ENCODE measurements at places on chromosomes 1 and 21. TPM values are rescaled to one million over a fixed set of nuclear protein-coding genes. Genes with fewer than 3 reads are reported as not detected.

DNA sequence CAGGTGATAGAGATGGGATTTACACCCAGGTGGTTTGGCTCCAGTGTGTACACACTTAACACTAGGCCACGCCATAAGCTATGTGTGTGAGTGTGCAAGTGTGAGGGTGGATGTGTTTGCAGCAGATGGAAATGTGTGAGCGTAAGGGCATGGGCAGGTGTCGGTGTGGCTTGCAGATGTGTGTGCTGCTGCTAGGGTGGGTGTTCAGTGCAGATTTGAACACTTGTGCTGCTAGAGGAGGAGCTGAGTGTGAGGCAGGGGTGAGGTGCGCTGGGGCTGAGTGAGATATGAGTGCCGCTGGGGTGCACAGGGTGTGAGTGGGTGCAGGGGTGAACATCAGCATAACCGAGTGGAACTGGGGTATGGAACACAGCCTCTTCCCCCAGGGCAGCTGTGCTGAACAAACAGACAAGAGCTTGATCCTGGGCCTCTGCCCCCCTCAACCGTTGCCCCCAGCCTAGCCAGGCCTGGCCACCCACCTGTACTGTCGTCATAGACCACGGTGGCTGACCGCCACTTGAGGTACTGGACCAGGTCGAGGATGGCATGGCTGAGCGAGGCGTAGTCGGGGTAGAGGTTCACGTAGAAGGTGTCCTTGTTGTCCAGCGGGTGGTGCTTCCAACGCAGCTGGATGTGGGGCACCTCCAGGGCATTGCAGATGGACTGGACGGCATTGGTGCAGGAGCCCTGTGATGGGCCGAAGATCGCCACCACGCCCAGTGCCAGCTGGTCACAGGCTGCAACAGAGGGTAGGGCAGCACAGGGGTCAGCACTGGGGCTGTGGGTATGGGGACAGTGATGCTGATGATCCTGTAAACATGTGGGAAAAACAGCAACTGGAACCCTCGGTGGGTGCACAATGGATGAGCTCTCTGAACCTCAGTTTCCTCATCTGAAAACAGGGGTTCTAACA, 153.9 kb downstream of the GRIK3 start:
- peaks cover 14% of the 10 kb centered on the region for H3K27me3 ChIP-seq
- DNase-seq: peak; percentile 9
- H3K4me1 ChIP-seq: no peaks in the 10 kb centered on the region
- H3K27ac ChIP-seq: no peak overlapping the region

DNA sequence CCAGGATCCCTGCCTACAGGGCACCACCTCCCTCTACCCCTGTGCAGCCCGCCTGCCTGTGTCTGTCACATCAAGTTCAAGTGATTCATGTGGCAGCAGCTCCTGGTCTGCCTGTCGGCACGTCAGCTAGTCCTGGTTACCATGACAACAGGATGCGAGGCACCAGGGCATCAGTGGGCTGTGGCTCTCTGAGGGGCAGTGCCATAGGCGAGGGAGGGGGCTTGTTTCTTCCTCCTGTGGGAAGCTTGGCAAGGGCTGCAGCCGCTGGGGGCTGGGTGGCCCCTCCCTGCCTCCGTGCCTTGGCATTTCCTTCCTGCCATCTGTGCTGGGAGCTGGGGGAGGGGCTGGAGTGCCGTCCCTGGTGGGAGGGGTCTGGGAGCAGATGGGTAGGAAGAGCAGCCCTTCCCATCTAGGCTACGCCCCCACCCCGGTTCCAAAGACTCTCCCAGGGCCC, 43.1 kb downstream of the FOXO6 start:
- no peaks in the 10 kb centered on the region for H3K4me1 ChIP-seq
- no peaks in the 10 kb centered on the region for H3K36me3 ChIP-seq
- peaks cover 62% of the 10 kb centered on the region for H3K27me3 ChIP-seq
- H3K4me3 ChIP-seq: no peak overlapping the region

Gene BCAS2
- total RNA-seq: 58.5 TPM

- no peak overlapping the region for H3K4me3 ChIP-seq
- no peak for DNase-seq
- no peaks in the 10 kb centered on the region for H3K27me3 ChIP-seq
- no peaks in the 10 kb centered on the region for H3K4me1 ChIP-seq
Measured at GRCh38 chr1:95179205-95179986, 54.6 kb upstream of the RWDD3 start.

DNA sequence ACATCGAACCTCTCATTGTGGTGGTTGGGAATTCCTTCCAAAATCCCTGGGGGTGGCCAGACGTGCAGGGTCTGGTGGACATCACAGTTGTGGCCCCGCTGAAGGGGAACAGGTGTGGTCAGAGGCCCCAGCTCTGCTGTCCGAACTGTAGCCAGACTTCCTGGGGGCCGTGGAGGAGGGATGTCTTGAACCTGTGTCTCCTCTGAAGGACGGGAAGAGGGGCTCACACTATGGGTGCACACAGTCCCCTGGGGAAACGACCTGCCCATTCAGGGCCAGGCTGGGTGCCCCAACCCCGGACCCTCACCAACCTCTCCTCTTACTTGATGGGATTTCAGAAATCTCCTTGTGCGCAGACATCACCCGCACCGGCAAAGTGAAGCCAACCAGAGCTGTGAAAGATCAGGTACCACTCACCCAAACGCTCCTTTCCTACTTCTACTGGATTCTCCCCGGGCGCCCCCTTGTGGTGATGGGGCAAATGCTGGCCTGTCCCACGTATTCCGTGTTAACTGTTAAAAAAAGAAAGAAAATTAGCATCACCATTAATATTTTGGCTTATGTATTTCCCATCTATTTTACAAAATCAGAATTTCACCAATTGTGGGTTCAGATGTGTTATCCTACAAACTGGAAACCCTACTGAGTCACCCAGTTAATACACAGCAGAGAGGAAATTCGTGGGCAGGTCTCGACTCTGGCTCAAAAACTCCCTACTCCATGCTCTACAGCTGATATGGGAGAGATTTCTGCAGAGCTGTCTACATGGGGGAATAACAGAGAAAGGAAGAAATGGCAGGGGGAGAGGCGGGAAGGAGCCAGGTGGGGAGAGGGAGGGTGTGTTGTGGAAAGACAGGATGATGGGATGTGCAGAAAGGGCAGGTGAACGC, 28.1 kb downstream of the PADI4 start:
- peak; percentile 72 for DNase-seq
- H3K27me3 ChIP-seq: peaks cover 43% of the 10 kb centered on the region
- no peaks in the 10 kb centered on the region for H3K36me3 ChIP-seq
- H3K27ac ChIP-seq: no peak overlapping the region
- no peaks in the 10 kb centered on the region for H3K4me1 ChIP-seq
- H3K4me3 ChIP-seq: no peak overlapping the region

DNA sequence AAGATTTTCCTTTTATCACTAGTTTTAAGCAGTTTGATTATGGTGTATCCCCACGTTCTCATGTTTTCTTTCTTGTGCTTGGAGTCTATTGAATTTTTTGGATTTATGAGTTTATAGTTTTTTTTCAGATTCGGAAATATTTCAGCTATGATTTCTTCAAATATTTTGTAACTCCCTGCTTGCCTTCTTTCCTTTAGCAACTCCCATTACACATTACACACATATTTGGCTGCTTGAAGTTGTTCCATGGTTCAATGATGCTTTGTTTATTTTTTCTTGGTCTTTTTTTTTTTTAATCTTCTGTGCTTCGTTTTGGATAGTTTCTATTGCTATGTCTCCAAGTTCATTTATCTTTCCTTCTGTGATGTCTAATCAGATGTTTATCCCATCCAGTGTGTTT, 48.5 kb upstream of the WARS2 start:
- no peak overlapping the region for H3K4me3 ChIP-seq
- no peak for DNase-seq
- H3K4me1 ChIP-seq: no peaks in the 10 kb centered on the region
- H3K36me3 ChIP-seq: peaks cover 16% of the 10 kb centered on the region

Gene ADGRB2
- 5.5 TPM for total RNA-seq

GRCh38 chr1:230335861-230336522, 90.1 kb downstream of the PGBD5 start:
- DNase-seq: no peak
- H3K27ac ChIP-seq: peak overlapping the region; percentile 22
- peaks cover 6% of the 10 kb centered on the region for H3K36me3 ChIP-seq
- H3K4me3 ChIP-seq: no peak overlapping the region

Gene GJA4
- 42.2 TPM for total RNA-seq

Gene CFAP141
- not detected for total RNA-seq

Gene OR6P1
- not detected for total RNA-seq

Gene CTSE
- 8.4 TPM for total RNA-seq

GRCh38 chr1:30691480-30691879, 31.9 kb downstream of the MATN1 start:
- DNase-seq: no peak
- H3K4me3 ChIP-seq: no peak overlapping the region
- H3K4me1 ChIP-seq: no peaks in the 10 kb centered on the region
- H3K27me3 ChIP-seq: peaks cover 24% of the 10 kb centered on the region
- no peak overlapping the region for H3K27ac ChIP-seq
- no peaks in the 10 kb centered on the region for H3K36me3 ChIP-seq

Gene ADCY10
- 0.55 TPM for total RNA-seq

DNA sequence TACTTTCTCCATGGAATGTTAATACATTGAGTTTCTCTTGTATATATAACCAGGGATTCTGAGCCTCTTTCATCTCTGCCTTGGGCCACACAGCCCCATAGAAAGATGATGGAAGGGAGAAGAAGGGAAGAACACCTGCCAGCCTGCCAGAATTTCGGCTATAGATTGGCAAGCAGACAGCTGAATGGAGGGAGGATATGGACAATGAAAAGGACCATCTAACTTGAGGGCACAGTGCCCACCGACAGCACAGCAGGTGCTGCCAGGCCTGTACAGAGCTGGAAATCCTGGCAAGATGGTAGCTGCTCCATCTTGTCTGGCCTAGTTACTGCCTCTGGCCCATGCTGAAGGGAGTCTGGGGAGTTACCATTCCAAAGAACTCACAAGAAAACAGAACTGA, 244.3 kb downstream of the FGGY start:
- no peaks in the 10 kb centered on the region for H3K36me3 ChIP-seq
- DNase-seq: no peak
- no peaks in the 10 kb centered on the region for H3K27me3 ChIP-seq
- H3K27ac ChIP-seq: no peak overlapping the region

DNA sequence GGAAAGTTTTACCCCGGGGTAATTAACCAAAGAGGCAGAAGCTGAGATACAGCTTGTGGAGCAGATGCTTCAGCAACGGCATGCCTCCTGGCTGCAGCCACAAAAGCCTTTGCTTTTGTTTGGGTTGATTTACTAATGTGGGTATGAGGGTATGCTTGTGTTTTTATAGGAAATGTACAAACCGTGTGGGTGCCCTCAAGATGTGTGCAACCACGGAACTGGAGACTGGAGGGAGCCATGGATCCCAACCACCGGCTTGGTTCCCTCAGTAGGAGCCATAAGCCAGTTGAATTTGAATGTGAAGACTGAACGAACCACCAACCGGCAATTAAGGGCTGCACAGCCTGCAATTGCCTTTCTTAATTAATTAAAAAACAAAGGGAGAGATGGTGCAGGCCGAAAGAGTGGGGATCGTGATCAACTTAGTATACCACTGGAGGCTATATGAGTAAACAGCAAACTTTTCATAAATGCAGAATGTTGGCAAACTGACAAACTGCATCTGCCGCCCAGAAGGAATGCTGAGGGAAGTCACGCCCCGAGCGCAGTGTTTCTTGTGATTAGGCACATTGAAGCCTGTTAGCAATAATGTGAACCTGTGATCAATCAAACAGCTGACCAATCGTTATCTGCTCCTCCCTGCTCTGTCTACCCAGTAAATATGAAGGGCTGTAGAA, 104.1 kb downstream of the DISP1 start:
- H3K4me3 ChIP-seq: no peak overlapping the region
- H3K27ac ChIP-seq: no peak overlapping the region
- peaks cover 12% of the 10 kb centered on the region for H3K36me3 ChIP-seq
- no peaks in the 10 kb centered on the region for H3K27me3 ChIP-seq

Measured in progenitor cell of endocrine pancreas (in vitro differentiated cells).